ENCODE measurements at places on chromosomes 1 and 21. TPM values are rescaled to one million over a fixed set of nuclear protein-coding genes. Genes with fewer than 3 reads are reported as not detected.

Gene CYP4Z1
- total RNA-seq, result not detected

- DNase-seq, result no peak
- peaks cover 8% of the 10 kb centered on the region for H3K36me3 ChIP-seq
- peaks cover 11% of the 10 kb centered on the region for H3K27me3 ChIP-seq
- peak overlapping the region; percentile 90 for H3K4me3 ChIP-seq
Observed at GRCh38 chr1:184972315-184973055, 1.8 kb downstream of the NIBAN1 start.

Gene PROX1
- total RNA-seq, result not detected

- no peak for DNase-seq
- H3K27me3 ChIP-seq, result no peaks in the 10 kb centered on the region
- no peaks in the 10 kb centered on the region for H3K4me1 ChIP-seq
- H3K4me3 ChIP-seq, result no peak overlapping the region
- H3K27ac ChIP-seq, result no peak overlapping the region
Observed at GRCh38 chr1:167369933-167370332, 148.4 kb downstream of the CD247 start.

DNA sequence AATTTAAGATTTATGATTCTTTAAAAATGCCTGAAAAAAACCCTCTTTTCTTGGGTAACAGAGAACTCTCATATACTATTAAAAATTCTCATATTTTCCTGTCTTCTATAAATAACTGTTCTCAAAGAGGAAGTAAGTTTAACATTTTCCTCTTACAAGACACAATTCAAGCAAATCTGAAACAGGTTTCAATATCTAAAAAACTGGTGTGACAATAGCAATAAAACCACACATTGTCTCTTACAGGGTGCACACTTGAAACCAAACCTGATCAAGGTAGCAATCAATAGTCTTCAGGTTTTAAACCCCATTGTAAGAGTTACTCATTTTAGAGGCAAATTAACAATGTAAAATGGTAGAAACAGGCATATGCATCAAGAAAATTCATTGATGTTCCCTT lies 28.0 kb downstream of the FUBP1 start:
- no peak overlapping the region for H3K4me3 ChIP-seq
- no peak overlapping the region for H3K27ac ChIP-seq
- no peak for DNase-seq
- no peaks in the 10 kb centered on the region for H3K27me3 ChIP-seq
- H3K4me1 ChIP-seq, result peaks cover 22% of the 10 kb centered on the region
- peaks cover 52% of the 10 kb centered on the region for H3K36me3 ChIP-seq

GRCh38 chr1:3584915-3585314 lies 26.4 kb downstream of the MEGF6 start:
- no peaks in the 10 kb centered on the region for H3K4me1 ChIP-seq
- no peak for DNase-seq
- H3K27ac ChIP-seq, result no peak overlapping the region
- no peaks in the 10 kb centered on the region for H3K36me3 ChIP-seq

DNA sequence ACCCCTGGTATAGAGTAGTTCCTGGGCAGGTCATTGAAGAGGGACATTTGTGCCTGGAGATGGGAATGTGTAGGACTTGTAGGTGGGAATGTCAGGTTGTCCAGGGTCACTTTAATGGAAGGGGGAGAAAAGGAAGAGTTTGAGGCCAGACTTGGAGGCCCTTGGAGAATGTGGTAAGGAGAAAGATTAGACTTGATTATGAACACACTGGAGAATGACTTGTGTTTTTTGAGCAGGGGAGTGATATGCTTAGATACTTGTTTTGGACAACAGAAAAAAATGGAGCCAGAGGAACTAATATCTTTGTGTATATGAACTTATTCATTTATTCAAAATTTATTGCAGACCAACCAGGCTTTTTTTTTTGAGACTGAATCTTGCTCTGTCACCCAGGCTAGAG lies 17.9 kb downstream of the ELAPOR1 start:
- H3K27me3 ChIP-seq, result no peaks in the 10 kb centered on the region
- H3K27ac ChIP-seq, result no peak overlapping the region
- H3K4me3 ChIP-seq, result no peak overlapping the region
- H3K36me3 ChIP-seq, result no peaks in the 10 kb centered on the region

DNA sequence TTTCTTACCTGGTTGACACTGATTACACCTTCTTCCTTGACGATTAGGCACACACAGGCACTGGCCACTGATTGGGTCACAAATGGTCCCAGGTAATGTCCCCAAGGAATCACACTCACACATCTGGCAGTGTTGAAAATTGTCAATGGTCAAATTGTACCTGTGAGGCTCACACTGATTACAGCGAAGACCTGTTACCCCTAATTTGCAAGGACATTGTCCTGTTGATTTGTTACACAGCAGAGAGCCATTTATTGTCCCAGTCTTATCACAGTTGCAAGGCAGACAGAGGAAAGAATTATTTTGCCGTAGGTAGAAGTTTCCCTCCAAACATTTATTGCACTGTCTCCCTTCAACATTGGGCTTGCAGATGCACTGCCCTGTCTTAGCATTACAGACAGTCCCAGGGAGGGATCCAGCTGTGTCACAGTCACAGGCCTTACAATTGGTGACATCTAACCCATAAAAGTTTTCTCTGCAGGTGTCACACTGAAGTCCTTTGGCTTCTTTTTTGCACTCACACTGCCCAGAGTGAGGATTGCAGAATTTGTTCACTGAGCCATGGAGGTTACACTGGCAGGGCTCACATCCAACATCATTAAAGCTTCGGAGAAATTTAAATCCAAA lies 176.6 kb downstream of the USH2A start:
- H3K4me3 ChIP-seq, result no peak overlapping the region
- no peaks in the 10 kb centered on the region for H3K27me3 ChIP-seq
- DNase-seq, result no peak
- H3K27ac ChIP-seq, result no peak overlapping the region

DNA sequence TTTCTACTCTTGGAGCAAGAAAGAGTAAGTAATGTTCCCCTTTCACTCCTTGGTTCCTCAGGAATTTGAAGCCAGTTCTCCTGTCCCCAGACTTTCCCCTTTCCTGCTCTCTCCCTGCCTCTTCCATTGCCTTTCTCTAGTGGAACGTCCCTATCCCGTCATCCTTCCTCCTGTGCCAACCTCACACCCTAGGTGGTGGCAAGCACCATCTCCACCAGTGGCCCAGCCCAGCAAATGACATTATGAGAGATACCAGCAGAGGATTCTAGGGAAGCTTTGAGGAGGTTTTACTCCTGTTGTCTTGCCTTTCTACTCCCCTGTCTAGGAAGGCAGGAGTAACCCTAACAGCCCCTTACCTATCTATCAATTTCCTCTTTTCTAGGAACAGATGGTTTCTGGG lies 8.1 kb upstream of the TACSTD2 start:
- H3K4me3 ChIP-seq, result no peak overlapping the region
- no peak overlapping the region for H3K27ac ChIP-seq
- no peak for DNase-seq
- peaks cover 23% of the 10 kb centered on the region for H3K4me1 ChIP-seq
- peaks cover 2% of the 10 kb centered on the region for H3K36me3 ChIP-seq
- peaks cover 62% of the 10 kb centered on the region for H3K27me3 ChIP-seq

Gene AGT
- not detected for total RNA-seq

DNA sequence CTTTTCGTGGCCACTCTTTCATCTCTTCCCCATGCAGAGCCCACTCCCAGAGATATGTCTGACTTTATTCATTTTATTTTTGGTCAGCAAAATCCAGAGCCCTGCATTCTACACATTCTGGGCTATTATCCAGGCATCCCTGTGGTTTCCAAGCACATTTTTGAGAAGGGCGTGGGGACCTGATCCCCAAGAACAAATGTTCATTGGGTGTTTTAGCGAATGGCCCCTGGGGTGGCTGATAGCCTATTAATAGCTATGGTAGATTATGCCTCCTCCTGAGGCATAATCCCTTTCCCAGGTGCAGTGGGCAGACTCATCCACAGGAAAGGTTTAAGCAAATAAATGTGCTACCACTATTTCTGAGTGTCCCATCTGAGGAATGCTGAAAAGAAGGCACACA lies 511.8 kb upstream of the USP24 start:
- H3K36me3 ChIP-seq, result no peaks in the 10 kb centered on the region
- DNase-seq, result no peak
- H3K27me3 ChIP-seq, result no peaks in the 10 kb centered on the region

Gene CYYR1
- total RNA-seq, result not detected

Gene APP
- 61.3 TPM for total RNA-seq

Gene SLFNL1
- total RNA-seq, result not detected

Gene PADI6
- total RNA-seq, result not detected

DNA sequence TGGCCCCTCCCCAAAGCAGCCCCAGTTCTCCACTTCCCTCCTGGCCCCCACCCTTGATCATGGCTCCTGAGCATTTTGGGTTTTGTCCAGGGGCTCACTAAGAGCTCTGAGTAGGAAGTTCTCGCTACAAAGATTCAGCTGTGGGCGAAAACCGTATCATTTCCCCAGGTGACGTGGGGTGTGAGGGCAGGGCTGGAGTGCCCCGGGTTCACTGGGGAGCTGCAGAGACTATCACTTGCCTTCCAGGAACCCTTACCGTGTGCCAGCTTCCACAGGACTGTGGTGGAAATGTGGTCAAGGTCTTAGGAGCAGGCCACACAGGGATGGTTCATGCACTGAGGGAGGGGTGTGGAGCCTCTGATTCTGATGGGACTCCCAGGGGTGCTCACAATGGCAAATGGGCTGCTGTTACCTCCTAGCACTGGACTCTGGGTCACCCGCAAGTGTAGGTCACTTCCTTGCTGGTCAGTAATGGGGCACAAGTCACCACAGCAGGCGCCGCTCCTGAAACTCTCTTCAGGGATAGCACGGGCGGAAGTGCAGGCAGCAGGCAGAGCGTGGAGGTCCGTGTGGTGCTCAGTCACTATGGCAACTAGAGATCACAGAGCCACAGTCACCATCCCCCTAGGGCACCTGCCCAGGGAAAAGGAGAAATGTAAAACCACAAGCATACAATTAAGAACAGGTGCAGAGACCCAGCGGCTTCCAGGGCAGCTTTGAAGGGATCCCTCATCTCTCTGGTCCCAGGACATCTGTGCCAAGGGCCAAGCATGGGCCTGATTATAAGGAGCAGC lies 35.4 kb downstream of the RSPH1 start:
- no peak for DNase-seq
- H3K27ac ChIP-seq, result peak overlapping the region; percentile 18
- H3K4me1 ChIP-seq, result peaks cover 76% of the 10 kb centered on the region
- no peaks in the 10 kb centered on the region for H3K27me3 ChIP-seq

GRCh38 chr1:183105449-183105848 lies 80.6 kb upstream of the LAMC2 start:
- no peaks in the 10 kb centered on the region for H3K4me1 ChIP-seq
- no peak overlapping the region for H3K4me3 ChIP-seq
- H3K27me3 ChIP-seq, result peaks cover 12% of the 10 kb centered on the region
- DNase-seq, result no peak
- H3K36me3 ChIP-seq, result no peaks in the 10 kb centered on the region
- no peak overlapping the region for H3K27ac ChIP-seq

DNA sequence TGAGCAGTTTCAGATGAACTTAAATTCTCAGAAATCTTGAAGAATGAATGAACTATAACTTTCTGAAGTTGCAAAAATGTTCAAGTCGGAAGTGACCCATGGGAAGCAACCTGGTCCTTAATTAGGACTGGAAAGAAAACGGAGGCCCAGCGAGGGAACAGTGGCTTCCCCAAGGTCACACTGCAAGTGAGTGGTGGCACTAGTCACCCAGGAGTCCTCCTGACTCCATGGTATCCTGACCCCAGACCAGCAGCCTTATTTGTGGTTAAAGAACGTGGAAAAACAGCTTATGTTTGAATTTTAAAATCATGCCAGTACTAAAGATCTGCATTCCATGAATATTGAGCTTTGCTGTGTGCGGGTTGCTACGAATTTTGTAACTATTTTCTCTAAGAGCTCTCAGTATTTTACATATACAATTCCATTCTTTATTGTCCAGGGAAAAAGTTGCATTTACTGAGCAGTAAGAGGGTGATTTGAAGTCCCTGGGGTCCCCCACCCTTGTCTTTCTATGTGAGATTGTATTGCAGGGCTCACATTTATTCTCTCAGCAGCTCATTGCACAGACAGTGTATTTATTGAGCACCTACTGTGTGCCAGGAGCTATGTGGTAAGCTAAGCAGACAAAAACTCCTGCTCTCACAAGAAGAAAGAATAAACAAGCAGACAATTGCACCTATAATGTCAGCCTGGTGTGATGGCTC lies 61.6 kb upstream of the ATP5PO start:
- H3K4me3 ChIP-seq, result peak overlapping the region; percentile 75
- peaks cover 12% of the 10 kb centered on the region for H3K36me3 ChIP-seq
- no peaks in the 10 kb centered on the region for H3K27me3 ChIP-seq
- H3K27ac ChIP-seq, result peak overlapping the region; percentile 100

GRCh38 chr1:2644591-2645101 lies 11.8 kb upstream of the MMEL1 start:
- no peak overlapping the region for H3K4me3 ChIP-seq
- no peaks in the 10 kb centered on the region for H3K36me3 ChIP-seq
- no peak overlapping the region for H3K27ac ChIP-seq
- H3K4me1 ChIP-seq, result no peaks in the 10 kb centered on the region
- DNase-seq, result no peak

GRCh38 chr1:36305915-36306209 lies 306 bp upstream of the SH3D21 start:
- H3K4me3 ChIP-seq, result peak overlapping the region; percentile 68
- peaks cover 32% of the 10 kb centered on the region for H3K36me3 ChIP-seq
- peaks cover 43% of the 10 kb centered on the region for H3K4me1 ChIP-seq
- H3K27me3 ChIP-seq, result no peaks in the 10 kb centered on the region

GRCh38 chr1:79726911-79727310 lies 720.4 kb upstream of the ADGRL4 start:
- no peaks in the 10 kb centered on the region for H3K4me1 ChIP-seq
- no peak overlapping the region for H3K27ac ChIP-seq
- H3K27me3 ChIP-seq, result no peaks in the 10 kb centered on the region
- no peaks in the 10 kb centered on the region for H3K36me3 ChIP-seq
- H3K4me3 ChIP-seq, result no peak overlapping the region

DNA sequence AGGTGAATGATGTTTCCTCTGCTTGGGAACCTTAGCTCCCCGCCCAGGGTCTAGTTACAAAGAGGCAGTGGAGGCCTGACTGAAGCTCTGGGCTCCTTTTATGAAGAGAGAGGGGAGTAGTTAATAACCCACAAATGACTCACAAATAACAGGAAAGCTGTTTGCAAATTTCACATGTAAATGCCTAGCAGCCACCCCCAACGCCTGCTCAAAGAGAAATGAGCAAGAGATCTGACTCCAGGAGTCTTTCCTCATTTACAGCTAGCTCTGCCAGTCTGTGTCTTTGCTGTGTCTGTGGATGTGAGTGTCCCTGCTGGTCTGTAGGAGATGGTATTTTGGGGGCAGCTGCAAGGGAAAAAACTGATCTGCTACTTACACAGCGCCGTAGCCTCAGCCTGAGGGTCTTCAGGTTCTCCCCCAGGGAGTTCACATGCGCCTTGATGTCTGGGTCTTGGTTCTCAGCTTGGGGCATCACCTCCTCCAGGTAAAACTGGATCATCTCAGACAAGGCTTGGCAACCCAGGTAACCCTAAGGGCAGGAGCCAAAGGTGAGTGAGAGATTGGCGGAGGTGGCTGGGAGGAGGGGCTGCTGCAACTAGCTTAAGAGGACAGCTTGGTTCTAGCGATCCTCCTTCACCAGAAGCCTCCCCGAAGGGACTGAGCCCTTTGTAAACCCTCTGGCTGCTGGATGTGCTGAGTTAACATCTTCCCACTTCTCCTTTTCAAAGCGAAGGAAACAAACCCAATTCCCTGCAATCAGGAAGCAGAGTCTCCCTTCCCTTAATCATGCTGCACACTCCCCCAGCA lies at the start of gene IL19:
TSS of gene IL19 (plus strand) at position 243 of the 807 bp plus-strand sequence. CDS start 65,890 bp downstream, outside the sequence.
- H3K4me3 ChIP-seq, result peak within 1 kb of the TSS; percentile 41
- DNase-seq, result no peak
- no peaks in the 10 kb centered on the region for H3K36me3 ChIP-seq

Gene HSD11B1
- 17.9 TPM for total RNA-seq

GRCh38 chr1:202084791-202085681 lies 37.7 kb upstream of the GPR37L1 start:
- no peaks in the 10 kb centered on the region for H3K36me3 ChIP-seq
- no peak for DNase-seq
- H3K4me1 ChIP-seq, result no peaks in the 10 kb centered on the region
- no peak overlapping the region for H3K4me3 ChIP-seq
- H3K27ac ChIP-seq, result no peak overlapping the region
- peaks cover 6% of the 10 kb centered on the region for H3K27me3 ChIP-seq

Gene LAMTOR2
- 67.1 TPM for total RNA-seq
